ENCODE measurements at places on chromosomes 3 and 15.

DNA sequence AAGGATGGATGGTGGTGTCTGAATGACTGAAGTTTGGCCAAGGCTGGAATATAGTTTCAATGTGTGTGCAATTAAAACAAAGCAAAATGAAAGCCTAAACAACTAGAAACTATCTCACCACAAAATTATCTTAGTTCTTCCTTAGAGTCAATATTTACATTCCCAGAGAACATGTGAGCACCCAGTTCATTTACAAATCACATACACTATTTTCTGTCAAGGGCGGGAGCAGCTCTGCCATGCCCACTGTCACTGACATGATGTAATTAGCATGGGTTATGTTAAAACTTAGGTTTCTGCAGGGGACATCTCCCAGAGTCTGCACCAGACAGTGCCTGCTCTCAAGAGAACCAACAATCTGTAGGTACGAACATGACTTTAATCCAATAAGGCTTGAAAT, 65.0 kb downstream of the PDZRN3 start:
- no peak for DNase-seq

GRCh38 chr3:31692751-31693150, 160.0 kb downstream of the STT3B start:
- no peak for DNase-seq

DNA sequence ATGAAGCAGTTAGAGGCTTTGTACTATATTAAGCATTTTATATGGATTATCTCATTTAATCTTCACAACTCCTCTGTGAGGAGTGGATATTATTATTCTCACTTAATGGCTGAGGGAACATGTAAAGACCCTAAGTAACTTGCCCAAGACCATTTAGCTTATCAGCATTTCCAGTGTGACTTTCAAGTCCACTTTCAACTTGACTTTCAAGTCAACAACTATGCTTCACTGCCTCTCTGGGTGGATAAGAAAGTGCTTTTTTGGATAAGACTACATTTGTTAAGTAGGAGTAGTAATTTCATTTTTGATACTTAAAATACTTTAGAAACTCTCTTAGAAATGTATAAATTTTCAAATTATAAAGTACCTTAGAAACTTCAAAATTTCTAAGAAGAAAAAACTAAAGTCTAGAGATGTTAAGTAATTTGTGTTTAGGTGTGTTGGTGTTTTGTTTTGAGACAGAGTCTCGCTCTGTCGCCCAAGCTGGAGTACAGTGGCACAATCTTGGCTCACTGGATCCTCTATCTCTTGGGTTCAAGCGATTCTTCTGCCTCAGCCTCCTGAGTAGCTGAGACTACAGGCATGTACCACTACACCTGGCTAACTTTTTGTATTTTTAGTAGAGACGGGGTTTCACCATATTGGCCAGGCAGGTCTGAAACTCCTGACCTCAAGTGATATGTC, 71.8 kb downstream of the MINDY2 start:
- DNase-seq, result no peak

DNA sequence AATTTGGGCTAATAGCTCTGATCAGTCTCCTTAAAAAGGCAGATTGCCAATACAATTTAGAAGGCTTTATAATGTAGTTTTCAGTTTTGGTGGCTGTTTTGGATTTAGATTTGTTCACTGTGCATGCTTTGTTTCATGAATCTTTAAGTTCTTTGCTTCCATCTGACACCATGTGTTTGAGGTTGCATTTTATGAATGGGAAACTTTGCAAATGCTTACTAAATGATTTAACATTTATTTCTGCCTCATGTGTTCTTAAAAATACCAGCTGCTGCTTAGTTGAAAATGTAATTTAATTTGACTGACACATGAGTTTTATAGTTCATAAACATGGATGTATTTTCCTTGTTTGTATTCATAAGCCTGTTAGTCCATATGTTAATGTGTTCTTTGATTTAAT, 78.6 kb downstream of the RNF13 start:
- DNase-seq, result no peak

DNA sequence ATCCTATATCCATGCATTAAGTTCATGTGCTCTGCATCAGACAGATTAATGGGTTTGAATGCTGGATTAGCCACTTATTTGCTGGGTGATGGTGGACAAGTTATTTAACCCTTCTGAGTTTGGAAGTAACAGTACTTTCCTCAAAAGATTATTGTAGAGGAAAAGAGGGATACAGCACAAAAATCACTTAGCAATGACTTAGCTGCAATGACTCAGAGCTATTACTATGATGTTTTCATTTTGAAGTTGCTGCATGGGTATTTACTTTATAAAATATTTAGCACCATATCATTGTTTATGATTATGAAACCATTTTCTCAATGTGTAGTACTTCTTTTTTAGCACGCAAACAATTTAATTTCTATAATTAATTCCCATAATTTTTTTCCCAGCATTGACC, 248.4 kb downstream of the MYRIP start:
- DNase-seq, result no peak

- DNase-seq, result no peak
These were observed 112.4 kb upstream of the PFN2 start for GRCh38 chr3:150082898-150083654.

DNA sequence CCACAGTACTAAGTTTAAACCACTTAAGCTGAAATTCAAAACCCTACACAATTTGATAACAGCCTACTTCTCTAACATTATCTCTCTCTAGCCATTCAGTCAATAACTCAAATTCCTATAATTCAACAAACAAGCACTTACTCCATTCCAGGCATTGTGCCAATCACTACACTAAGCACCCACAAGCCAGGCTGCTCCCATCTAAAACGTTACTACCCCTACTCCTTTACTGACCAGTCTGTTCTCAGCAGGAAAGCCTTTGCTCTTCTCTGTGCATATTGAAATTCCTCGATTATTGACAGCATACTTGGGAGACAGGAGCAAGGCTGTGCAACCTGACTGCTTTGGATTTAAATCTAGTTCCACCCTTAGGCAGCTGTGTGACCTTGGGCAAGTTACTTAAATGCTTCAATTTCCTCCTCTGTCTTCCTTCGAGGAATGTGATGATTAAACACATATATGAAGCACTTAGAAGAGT, 177.2 kb upstream of the THBS1 start:
- no peak for DNase-seq

- no peak for DNase-seq
These were observed 10.3 kb upstream of the PPARG start for GRCh38 chr3:12278566-12278965.

- DNase-seq, result no peak
These were observed 192.7 kb upstream of the FEZF2 start for GRCh38 chr3:62566022-62566557.

DNA sequence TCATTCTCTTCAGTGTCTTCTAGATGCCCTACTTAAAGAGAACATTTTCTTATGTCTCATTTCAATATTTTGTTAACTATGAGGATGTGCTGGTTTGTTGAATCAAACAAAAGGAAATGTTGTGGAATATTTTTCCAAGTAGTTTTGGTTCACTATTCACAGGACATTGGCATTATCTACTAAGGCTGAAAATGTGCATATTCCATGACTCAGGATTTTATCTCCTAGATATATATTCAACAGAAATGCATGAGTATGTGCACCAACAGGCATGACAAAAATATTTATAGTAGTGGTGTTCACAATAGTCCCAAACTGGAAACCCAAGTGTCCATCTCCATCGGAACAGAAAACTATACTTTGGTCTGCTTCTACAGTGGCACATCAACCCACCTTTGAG, 16.7 kb upstream of the NR1I2 start:
- DNase-seq, result no peak

GRCh38 chr15:99592145-99592791, 26.5 kb downstream of the MEF2A start:
- no peak for DNase-seq

DNA sequence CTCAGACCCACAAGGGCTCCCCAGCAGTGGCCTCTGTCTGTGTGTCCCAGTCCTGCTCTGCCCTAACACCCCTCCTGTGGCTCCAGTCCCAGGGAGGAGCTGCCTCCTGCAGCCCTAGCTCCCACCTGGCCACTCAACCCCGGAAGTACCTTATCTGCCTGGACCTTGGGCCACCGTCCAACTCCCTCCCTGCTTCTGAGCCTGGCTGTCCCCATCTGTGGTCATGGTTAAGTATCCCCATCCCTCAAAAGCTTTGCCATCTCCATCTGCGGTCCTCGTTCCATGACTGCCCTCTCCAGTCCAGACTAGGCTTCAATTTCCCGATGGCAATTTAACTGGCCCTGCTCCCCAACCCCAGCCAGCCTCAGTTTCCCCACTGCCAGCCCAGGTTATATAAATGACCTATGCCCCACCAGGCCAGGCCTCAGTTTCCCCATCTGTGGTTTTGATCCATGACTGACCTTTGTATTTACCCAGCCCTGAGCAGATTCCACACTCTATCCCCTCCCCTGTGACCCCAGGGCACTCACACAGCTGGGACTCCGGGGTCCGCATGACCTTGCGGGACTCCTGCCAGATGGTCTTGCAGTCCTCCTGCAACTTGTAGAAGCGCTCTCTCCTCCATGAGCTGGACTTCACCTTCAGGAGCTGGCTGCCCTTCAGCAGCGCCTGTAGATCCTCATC, 9.6 kb downstream of the PLCD1 start:
- no peak for DNase-seq

GRCh38 chr3:133593243-133593642, 19.8 kb downstream of the CDV3 start:
- no peak for DNase-seq

DNA sequence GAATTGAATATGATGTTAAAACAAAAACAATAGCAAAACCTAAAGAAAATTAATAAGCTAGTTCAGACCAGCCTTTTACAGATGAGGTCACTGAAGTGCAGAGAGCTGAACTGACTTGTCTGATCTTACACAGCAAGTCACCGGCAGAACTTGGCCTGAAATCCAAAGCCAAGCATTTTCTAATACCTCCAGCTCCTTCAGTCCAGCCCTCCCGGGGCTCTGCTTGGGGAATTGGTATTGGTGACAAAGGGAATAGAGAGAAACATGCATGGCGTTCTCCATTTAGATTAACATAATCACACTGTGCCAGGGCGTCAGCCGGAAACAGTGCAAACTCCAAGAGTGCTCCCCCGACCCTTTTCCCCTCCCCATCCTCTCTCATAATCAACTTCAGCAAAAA, 14.1 kb upstream of the ZSCAN2 start:
- no peak for DNase-seq

- no peak for DNase-seq
These were observed 174.8 kb downstream of the SLCO3A1 start for GRCh38 chr15:92028389-92028724.

GRCh38 chr15:63708126-63708772, 111.1 kb downstream of the FBXL22 start:
- DNase-seq, result no peak

- DNase-seq, result no peak
These were observed 266.0 kb upstream of the ICE2 start for GRCh38 chr15:60744826-60745460.

GRCh38 chr15:87591042-87591441, 665.5 kb downstream of the NTRK3 start:
- DNase-seq, result no peak

GRCh38 chr3:99502871-99503270, 135.5 kb upstream of the COL8A1 start:
- no peak for DNase-seq

DNA sequence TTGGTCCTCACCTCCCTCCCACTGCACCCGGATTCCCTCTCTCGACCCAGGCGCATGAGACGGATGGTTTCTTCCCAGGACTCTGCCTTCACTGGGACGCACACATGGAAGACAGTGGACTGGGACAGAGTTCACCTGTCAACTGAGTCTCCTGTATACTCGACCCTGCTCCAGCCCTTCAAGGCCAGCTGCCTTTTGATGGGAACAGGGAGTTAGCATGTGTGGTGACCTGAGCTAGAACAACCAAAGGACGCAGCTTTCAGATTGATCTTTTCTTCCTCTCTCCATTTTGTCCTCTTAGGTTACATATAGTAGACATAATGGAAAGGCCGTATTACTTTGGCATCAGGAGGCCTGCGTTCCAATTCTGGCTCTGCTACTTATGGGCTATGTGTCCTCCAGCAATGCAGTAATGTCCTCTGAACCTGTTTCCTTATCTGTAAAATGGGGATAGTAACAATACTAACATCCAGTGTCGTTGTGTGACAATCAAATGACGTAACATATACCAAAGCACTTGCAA, 94.1 kb downstream of the PEX5L start:
- DNase-seq, result no peak

All from stimulated activated CD4-positive, alpha-beta T cell treated with anti-CD3 and anti-CD28 coated beads, Interleukin-15, amount 100 ng/mL, for 1 hour (primary cell).